ENCODE measurements at places on chromosomes 5 and 9. TPM values are rescaled to one million over a fixed set of nuclear protein-coding genes. Genes with fewer than 3 reads are reported as not detected.
A peak's percentile ranks its signal among the peaks of the same experiment; 100 is the strongest.

Gene PNPLA7
- total RNA-seq, result 12.4 TPM

Gene PTGS1
- 9.2 TPM for total RNA-seq

Gene CCDC180
- total RNA-seq, result 9.1 TPM

- no peak overlapping the region for H3K4me3 ChIP-seq
- peaks cover 6% of the 10 kb centered on the region for H3K4me1 ChIP-seq
- peak; percentile 5 for DNase-seq
- no peaks in the 10 kb centered on the region for H3K27me3 ChIP-seq
- no peaks in the 10 kb centered on the region for H3K36me3 ChIP-seq
These were observed 140.3 kb upstream of the RASA1 start for GRCh38 chr5:87127426-87127825.

- no peak for DNase-seq
- H3K4me1 ChIP-seq, result no peaks in the 10 kb centered on the region
- H3K27me3 ChIP-seq, result no peaks in the 10 kb centered on the region
- no peak overlapping the region for H3K27ac ChIP-seq
- H3K36me3 ChIP-seq, result no peaks in the 10 kb centered on the region
- H3K4me3 ChIP-seq, result no peak overlapping the region
These were observed 127.5 kb upstream of the MTAP start for GRCh38 chr9:21674894-21675293.

GRCh38 chr5:137085206-137085605, 413.9 kb downstream of the SPOCK1 start:
- H3K27ac ChIP-seq, result no peak overlapping the region
- no peaks in the 10 kb centered on the region for H3K36me3 ChIP-seq
- no peaks in the 10 kb centered on the region for H3K4me1 ChIP-seq
- no peak for DNase-seq

GRCh38 chr5:14135621-14136020, 7.5 kb upstream of the TRIO start:
- no peak overlapping the region for H3K4me3 ChIP-seq
- peaks cover 2% of the 10 kb centered on the region for H3K27me3 ChIP-seq
- H3K27ac ChIP-seq, result no peak overlapping the region
- no peak for DNase-seq
- H3K4me1 ChIP-seq, result no peaks in the 10 kb centered on the region

DNA sequence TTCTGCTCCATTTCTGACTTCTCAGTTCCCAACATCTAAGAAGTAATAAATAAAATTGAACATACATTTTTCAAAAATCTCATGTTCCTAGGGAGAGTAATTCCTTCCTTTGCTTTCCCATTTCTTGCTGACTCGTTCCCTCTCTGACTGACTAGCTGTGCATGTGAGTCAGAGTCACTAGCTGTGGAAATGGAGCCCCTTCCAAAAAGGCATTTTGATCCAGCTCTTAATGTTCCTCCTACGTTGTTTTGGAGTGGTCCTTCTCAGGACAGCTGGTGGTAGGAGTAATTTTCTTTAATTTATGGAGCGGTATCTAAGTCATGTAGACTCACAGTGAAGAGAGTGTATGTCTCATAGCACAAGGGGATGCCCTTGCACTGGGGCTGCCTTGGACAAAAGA, 460.2 kb downstream of the GADD45G start:
- H3K4me1 ChIP-seq, result no peaks in the 10 kb centered on the region
- H3K4me3 ChIP-seq, result no peak overlapping the region
- no peak for DNase-seq
- no peaks in the 10 kb centered on the region for H3K36me3 ChIP-seq
- H3K27ac ChIP-seq, result no peak overlapping the region

GRCh38 chr9:14627513-14627912, 65.7 kb downstream of the ZDHHC21 start:
- DNase-seq, result no peak
- H3K36me3 ChIP-seq, result peaks cover 2% of the 10 kb centered on the region
- no peak overlapping the region for H3K4me3 ChIP-seq
- no peaks in the 10 kb centered on the region for H3K27me3 ChIP-seq
- no peaks in the 10 kb centered on the region for H3K4me1 ChIP-seq

DNA sequence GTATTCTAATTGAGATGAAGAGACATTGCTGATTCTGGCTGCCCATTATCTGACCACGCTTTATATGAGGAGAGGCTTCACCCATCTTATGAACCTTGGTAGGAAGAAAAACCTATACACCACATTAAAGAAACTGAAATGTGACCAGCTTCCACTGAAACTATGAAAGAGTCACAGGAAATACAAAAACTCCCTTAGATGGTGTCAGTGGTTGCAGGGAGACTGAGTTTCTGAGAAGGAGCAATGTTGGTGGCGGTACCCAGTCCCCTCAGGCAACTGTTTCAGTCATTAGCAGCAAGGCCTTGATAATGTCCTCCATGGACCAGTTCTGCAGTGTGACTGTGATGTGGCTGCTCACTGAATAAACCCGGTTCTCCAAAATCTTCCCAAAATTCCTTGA, 110.5 kb upstream of the FTMT start:
- no peaks in the 10 kb centered on the region for H3K4me1 ChIP-seq
- no peaks in the 10 kb centered on the region for H3K36me3 ChIP-seq
- no peak overlapping the region for H3K27ac ChIP-seq
- DNase-seq, result no peak
- no peak overlapping the region for H3K4me3 ChIP-seq
- no peaks in the 10 kb centered on the region for H3K27me3 ChIP-seq

GRCh38 chr9:22170556-22170955, 161.5 kb upstream of the CDKN2B start:
- H3K4me3 ChIP-seq, result no peak overlapping the region
- H3K36me3 ChIP-seq, result no peaks in the 10 kb centered on the region
- no peaks in the 10 kb centered on the region for H3K27me3 ChIP-seq
- H3K4me1 ChIP-seq, result no peaks in the 10 kb centered on the region
- no peak overlapping the region for H3K27ac ChIP-seq

GRCh38 chr5:180470966-180471582, 23.1 kb upstream of the CNOT6 start:
- H3K4me1 ChIP-seq, result no peaks in the 10 kb centered on the region
- H3K27me3 ChIP-seq, result no peaks in the 10 kb centered on the region
- H3K4me3 ChIP-seq, result no peak overlapping the region
- DNase-seq, result peak; percentile 62
- no peaks in the 10 kb centered on the region for H3K36me3 ChIP-seq
- H3K27ac ChIP-seq, result no peak overlapping the region

- no peaks in the 10 kb centered on the region for H3K27me3 ChIP-seq
- no peaks in the 10 kb centered on the region for H3K36me3 ChIP-seq
- H3K27ac ChIP-seq, result no peak overlapping the region
- H3K4me1 ChIP-seq, result no peaks in the 10 kb centered on the region
These were observed 509.2 kb downstream of the ZNF608 start for GRCh38 chr5:124237206-124237695.

DNA sequence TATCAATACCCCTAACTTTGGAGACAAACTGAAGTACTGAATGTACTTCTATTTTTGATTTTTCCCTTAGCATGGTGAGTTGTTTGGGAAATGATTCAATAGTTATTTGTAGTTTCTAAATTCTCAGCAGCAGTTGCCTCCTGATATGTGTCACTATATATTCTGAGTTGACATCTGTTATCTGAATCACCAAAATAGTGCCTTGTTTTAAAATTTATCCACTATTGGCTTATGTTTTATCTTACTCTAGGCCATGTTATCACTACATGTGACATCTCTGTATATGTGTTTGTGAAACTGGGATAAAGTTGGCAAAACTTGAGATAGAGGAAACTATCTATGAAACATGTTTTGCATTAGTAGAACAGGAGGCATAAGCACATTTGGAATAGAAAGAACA, 317.6 kb downstream of the TLE4 start:
- no peak for DNase-seq
- no peaks in the 10 kb centered on the region for H3K36me3 ChIP-seq
- H3K27ac ChIP-seq, result no peak overlapping the region
- H3K4me3 ChIP-seq, result no peak overlapping the region
- H3K27me3 ChIP-seq, result no peaks in the 10 kb centered on the region
